ENCODE measurements at places on chromosomes 11 and 22.

DNA sequence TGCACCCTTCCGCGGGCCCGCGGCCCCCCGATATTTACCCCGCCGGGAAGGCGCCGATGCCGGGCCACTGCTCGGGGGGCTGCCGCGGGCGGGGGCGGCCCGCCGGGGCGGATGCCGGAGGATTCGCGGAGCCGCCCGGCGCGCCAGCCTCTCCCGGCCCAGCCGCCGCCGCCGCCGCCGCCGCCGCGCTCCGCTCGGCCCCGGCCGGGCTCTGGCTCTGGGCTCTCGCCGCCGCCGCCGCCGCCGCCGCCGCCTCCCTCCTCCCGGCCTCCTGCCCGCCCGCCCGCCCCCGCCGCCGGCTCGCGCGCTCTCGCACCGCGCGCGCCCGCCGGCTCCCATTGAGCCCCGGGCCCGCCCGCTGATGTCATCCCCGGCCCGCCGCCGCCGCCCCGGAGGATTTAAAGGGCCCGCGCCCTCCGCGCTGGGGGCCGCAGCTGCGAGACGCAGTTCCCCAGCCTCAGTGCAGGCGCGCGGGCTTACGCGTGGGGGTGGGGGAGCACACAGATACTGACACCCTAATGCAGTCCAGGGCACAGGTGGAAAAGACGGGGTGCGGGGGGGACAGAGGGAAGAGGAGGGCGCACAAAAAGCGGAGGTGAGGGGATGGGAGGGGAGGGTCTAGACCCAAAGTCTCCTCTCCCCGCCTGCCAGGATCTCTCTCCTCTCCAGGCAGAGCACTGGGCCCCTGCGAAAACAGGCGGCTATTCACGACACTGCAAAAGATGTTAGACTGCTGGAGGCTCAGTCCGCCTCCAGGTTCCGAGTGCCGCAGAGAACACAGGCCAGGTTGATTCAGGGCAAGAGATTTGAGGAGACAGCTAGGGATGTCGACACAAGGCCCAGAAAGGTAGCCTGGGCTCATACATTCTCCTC is at the start of gene CSNK1E:
CSNK1E (minus strand) TSS at position 312 of the 873 bp plus-strand sequence. CDS start 3,276 bp downstream, outside the sequence.
- DNase-seq = peak; percentile 71

DNA sequence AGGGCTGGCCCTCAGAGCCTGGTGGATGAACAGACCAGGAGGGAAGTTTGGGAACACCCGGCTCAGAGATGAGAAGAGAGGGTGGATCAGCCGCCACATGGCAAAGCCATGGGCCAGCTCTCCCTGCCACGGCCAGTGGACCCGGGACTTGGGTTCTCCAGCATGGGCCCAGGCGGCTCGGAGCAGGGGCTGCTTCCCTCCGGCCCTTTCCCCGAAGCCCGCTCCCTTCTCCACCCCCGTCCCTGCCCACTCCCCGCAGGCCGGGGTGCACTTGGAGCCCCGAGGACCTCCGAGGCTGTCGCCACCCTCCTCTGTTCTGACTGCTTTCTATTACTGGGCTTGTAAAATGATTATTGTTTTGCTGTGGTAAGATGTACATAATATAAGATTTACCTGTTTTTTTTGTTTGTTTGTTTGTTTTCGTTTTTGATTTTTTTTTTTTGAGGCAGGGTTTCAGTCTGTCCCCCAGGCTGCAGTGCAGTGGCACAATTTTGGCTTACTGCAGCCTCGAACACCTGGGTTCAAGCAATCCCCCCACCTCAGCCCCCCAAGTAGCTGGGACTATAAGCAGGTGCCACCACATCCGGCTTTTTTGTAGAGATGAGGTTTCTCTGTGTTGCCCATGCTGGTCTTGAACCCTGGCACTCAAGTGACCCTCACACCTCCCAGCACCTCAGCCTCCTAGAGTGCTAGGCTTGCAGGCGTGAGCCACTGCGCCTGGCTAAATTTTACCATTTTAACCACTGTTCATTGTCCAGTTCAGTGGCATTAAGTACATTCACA is 11.3 kb upstream of the TH start:
- DNase-seq = no peak

GRCh38 chr22:24494167-24494527 is 985 bp upstream of the UPB1 start:
- no peak for DNase-seq

GRCh38 chr11:18063125-18063524 is 17.1 kb upstream of the TPH1 start:
- DNase-seq = no peak

DNA sequence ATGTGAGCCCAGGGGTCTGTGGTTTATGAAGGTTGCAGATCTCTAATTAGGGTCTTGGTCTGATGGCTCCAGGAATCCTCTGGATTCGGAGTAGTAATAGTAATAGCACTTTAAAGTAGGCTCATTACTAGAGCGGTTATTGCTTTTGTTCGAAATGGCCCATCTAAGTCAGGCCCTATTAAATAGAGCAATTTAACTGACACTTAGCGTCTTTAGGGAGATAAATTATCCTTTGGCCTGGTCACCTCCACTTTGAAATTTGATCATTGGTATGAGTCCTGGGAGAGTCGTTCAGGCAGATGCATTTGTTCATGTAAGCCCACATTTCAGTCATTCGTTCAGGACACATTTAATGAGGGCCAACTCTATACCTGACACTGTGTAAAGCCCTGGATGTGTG is 54.8 kb downstream of the LDLRAD3 start:
- DNase-seq = no peak

DNA sequence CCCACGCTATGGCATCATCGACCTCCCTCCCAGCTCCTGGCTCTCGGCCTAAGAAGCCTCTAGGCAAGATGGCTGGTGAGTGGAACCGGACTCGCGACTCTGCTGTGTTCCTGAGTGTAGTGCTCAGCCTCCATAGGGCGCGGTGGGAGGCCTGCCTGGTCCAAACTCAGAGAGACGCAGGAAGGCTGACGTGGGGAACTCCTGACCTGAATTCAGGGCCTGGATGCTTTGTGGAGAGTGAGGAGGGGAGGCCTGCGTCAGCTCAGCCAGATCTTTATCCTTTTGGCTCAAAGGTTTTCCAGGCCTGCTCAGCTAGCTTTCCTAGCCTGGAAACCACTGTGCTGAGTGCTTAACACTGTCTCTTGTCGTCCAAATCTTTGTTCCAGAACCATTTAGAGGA is 8.0 kb downstream of the TIRAP start:
- DNase-seq = no peak

- DNase-seq = no peak
Observed at GRCh38 chr11:110027627-110028371, 65.4 kb upstream of the ZC3H12C start.

GRCh38 chr11:82932564-82932963 is 31.0 kb downstream of the DDIAS start:
- no peak for DNase-seq

DNA sequence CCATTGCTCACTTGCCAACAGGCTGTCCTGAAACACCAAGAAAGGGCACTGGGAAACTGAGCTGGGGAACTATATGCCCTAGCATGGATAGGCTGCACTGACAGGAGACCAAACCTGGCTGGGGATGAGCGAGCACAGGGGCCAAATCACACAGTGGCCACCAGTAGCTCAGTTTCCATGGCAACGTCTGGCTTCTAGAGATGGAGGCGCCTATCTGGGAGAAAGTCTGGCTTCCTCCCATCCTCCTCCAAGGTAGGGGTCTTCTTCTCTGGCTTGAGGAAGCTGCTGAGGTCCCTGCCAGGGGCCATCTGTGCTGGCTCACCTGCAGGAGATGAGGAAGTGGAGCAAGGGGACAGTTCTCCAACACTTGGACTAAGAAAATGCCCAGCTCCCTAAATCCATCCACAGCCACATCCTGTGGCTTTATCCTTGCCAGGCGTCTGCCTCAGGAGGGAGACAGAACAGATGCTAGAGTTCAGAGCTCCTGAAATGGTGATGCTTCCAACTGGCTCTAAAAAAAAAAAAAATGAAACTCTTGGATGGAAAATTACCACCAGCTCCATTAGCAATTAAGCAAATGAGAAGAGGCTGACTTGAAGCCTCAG is 48.3 kb downstream of the SYT13 start:
- DNase-seq = no peak

DNA sequence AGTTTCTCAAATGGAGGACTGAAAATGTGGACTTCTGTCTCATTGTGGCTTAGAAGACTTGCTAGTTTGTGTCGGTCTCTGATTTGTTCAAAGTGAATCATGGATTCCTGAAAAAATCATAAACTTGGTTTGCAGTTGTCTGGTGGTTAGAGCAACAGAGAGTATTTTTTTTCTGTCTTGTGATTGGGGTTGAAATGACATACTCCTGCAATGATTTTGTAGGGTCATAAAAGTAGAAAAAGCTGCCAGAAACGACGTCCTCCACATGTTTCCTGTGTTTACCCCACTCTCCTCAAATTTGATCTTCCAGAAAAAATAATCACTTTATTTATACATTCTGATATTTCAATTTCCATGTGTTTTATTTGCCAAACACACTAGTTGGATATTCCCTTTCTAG is 219.2 kb upstream of the PGR start:
- DNase-seq = no peak

- no peak for DNase-seq
Observed at GRCh38 chr11:83881428-83881827, 595.3 kb upstream of the CCDC90B start.

DNA sequence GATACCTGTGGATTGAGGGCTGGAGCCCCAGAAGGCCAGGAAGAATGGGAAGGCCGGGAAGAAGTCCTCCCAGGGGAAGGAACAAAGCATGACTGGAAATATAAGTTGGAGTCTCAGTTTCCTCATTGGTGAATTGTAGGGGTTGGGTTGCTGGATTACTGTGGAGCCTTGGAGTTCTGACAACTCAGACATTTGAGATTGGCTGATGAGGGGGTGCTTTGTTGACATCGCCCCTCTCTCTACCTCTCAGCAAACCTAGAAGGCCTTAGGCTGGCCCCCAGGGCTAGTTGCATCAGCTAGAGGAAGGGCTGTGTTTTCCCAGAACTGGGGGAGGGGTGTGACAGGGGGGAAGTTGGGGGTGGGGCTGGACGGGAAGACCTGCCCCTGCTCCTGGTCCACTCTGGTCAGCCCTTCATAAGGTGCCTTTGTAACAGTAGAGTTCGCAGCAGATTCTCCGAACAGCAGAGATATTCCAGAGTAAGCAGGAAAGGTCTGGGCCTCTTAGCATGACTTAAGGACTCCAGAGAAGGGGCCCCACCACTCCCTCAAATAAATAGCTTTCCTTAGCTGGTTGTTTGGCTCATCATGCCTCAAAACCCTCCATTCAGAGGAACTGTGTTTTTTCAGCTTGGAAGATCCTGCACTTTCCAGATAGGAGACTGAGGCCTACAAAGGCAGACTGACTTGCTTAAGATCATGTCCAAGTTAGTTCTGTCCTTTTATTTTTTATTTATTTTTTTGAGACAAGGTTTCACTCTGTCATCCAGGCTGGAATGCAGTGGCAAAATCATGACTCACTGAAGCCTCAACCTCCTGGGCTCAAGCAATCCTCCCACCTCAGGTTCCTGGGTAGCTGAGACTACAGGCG is 12.5 kb upstream of the THRSP start:
- no peak for DNase-seq

GRCh38 chr11:102788334-102788995 is 8.0 kb upstream of the MMP10 start:
- DNase-seq = no peak

GRCh38 chr11:128227466-128227865 is 359.9 kb downstream of the ETS1 start:
- DNase-seq = no peak

DNA sequence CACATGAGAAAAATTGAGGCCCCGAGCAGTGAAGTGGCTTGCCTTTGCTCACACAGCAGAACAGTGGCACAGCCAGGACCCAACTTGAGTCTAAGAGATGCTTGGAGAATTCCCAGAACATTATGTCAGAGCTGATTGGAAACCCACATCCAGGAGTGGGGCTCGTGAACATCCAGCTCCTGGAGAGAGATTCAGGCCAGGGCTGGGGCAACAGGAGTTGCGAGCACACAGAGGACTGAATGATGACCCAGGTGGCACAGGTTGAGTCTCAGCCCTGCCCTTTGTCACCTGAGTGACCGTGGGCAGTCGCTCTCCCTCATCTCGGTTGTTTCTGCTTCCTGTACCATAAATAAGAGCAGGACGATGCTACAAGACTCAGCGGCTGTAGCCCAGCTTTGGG is 102.6 kb downstream of the MYO18B start:
- no peak for DNase-seq

DNA sequence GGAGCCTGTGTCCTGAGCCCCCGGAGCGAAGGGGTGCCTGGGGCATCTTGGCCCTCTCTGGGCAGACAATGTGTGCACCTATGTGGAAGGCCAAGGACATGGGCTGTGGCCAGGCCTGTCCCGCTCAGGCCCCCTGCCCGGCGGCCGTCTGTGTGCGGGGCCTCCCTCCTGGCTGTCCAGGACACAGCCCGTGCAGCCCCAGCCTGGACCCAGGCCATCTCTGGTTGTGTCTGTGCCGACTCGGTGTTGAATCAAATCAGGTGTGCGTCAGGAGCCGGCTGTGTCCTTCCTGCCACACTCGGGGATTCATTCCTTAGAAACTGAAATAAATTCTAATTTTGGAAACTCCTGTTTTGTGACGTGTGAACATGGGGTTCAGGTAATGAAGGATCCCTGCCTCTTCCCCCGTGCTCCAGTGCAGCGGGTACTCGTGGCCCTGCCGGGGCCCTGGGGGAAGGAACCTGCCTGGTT is 1.5 kb upstream of the SELENOO start:
- no peak for DNase-seq

DNA sequence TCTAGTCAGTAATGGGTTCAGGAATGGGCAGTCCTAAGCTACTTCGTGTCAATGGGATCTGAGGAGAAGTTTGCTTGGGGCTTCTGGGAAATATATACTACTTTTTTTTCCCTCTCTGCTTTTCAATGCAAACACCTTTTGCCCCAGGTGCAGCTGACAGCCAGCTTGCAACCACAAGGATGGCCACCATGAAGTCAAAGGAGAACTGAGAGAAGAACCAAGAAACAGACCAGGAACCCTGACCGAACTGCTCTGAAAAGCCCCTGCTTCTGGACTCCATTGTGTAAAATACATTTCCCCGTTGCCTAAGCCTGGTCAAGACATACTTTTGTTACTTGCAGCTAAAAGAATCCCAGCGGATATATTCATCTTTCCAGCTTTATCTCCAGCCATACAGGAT is 20.1 kb upstream of the CD44 start:
- DNase-seq = no peak

DNA sequence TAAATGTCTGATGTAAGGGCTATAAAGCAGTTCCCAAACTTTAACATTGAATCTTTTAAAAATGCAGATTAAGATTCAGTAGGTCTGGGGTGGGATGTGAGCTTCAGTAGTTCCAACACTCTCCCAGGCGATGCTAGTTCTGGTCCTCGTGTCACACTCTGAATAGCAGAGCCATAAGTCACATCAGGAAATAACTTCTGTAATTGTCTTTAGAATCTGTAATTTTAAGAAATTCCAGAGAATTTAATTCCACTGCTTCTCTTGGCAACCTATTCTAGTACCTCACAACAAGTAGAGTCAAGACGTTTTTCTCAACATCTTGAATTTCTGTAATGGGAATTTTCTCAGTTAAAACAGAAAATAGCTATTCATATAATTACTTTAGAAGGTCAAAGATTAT is 223.1 kb downstream of the TMEM135 start:
- no peak for DNase-seq

DNA sequence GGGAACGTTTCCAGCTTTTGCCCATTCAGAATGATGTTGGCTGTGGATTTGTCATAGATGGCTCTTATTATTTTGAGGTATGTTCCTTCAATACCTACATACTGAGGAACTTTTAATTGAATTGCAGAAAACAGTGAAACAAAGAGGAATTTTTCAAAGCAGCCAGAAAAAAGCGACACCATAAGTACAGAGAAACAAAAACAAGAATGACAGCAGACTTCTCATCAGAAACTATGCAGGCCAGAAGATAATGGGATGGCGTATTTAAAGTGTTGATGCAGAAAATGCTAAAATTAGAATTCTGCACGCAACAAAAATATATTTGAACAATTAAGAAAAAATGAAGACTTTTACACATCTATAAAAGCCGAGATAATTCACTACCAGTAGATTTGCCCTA is 95.4 kb upstream of the TIMP3 start:
- DNase-seq = no peak
